Vagina (tissue), 2 donors: ENCODE measurements at places on chromosomes 4 and X. TPM values are rescaled to one million over a fixed set of nuclear protein-coding genes. Genes with fewer than 3 reads are reported as not detected.

Gene DRD5
- not detected for total RNA-seq

Gene FAM114A1
- 105 TPM for total RNA-seq

Gene TRMT2B
- total RNA-seq, result 10.3 TPM

Gene TRIM60
- not detected for total RNA-seq

Gene ACOX3
- total RNA-seq, result 46.9 TPM

Gene ADGRG2
- total RNA-seq, result 2.0 TPM

Gene UGT2B15
- total RNA-seq, result not detected

GRCh38 chrX:44903830-44904530, 31.0 kb downstream of the KDM6A start:
- no peak for DNase-seq

DNA sequence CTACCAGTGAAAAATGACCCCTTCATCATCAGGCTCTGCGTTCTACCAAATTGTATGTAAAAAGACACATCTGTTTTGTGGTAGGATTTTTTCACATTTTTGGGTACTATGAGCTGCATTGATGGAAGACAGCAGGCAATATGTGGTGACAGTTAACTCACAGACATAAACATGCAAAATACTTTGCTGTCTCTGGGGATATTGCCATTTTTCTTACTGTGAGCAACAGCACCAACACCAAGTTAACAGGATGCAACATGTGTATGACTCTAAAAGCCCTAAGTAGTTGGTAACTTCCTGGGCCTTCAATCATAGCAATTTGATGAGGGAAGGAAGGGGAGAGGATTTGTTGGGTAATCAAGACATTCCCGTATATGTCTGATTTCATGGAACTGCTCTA, 56.4 kb upstream of the DRP2 start:
- DNase-seq, result no peak

- no peak for DNase-seq
Measured at GRCh38 chrX:126393284-126393683, 159.3 kb downstream of the DCAF12L1 start.

DNA sequence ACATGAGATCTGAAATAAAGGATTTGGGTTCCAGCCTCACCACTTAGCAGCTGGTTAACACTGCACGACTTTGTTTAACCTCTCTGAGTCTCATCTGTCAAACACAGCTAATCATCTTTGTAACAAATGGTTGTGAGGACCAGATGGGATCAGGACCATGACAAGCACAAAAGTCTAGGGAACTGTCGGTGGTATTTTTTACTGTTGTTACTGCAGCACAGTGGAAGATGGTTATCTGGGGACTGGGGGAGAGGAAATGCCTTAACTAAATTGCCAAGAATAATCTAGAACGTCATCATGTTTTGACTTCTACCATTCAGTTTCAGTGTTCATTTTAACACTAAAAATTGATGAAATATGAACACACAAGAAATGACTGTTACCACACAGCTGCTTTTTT, 99.5 kb downstream of the ADGRA3 start:
- DNase-seq, result no peak

GRCh38 chrX:42443267-42443666, 334.7 kb downstream of the PPP1R2C start:
- no peak for DNase-seq

DNA sequence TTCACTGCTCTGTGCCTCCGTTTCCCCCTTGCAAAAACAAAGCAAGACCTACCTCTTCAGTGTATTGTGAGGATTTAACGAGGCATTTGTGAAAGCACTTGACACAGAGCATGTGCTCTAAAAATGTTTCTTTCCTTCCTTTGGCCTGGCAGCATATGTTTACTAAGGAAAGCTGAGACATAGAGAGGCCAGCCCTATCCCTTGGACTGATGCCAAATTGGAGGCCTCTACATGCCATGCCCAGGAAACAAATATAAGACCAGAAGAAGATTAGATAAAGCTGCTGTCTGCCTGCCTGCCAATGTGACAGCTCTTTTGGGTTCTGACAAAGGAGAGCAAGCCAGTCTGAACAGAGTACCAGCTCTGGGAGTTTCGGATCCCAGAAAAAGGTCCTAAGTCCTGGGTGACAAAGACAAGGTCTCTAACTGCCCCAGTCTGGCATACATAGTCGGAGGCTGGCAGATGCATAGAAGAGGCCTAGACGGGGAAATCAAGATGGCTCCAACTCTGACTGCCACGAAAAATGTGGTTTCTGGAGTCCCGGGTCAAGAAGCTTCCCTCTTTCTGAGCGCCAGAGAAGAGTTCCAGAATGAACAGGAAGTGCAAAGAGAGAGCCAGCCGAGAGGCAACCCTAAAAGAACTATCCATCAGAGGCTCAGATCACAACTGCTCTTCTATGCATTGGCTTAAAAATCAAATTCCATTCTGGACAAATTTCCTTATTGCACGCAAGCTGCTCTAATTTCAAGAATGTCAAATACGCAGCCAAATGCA, 25.8 kb downstream of the OTUD6A start:
- no peak for DNase-seq

- no peak for DNase-seq
Measured at GRCh38 chr4:73005514-73005913, 64.0 kb downstream of the COX18 start.

GRCh38 chr4:147828331-147828905, 96.5 kb downstream of the ARHGAP10 start:
- DNase-seq, result no peak

DNA sequence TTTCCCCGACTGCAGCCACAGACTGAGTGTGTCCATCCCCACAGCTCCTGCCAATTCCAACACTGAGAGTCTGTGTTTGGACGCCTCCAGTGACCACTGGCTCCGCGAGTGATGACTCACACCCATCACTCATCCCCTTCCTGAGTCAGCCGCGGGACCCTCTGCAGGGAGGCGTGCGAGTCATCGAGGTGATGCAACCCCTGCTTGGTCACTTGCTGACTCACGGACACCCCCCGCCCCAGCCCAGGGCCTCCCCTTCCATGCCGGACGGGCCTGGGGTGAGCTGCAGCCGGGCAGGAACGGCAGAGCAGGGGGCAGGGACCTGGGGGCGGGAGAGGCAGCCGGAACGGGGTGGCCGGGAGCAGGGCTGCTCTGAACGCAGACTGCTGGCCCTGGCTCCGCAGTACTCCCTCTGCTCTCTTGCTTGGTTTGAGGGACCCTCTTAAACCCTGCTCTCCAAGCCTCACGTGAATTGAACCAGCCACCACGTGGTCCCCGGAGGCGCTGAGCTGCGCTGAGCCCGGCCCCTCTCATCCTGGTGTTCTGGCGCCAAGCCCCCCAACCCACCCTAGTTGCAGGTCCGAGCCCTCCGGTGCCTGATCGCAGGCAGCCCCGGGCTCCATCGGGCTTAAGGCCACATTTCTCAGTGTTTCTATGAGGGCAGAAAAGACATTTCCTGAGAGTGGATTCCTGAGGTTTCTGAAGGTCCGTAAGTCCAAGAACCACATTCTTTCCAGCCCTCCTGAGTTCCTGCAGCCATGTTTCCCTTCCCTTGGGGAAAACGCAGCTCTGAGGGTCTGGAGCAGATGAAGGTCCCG, 32.4 kb downstream of the FGFRL1 start:
- peak; percentile 98 for DNase-seq

DNA sequence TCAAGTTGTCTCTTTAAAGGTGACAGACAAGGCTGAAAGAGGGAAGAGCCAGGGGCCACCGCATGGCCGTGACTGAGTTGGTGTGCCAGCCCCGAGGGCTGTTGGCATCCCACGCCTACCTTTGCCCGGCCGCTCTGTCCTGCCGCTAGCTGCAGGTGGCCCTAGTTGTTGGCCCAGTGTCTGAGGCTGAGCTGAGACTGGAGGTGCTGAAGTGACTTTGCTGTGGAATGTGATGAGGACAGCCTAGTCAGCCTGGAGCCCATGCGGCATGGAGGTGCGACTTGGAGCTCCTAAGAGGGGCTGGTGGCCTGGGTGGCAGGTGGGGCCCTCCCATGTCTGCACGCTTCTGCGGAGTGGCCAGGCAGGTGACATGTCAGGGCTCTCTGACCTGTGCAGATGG, 6.6 kb downstream of the TADA2B start:
- no peak for DNase-seq

- DNase-seq, result no peak
Measured at GRCh38 chr4:48175806-48176205, 41.8 kb upstream of the TXK start.

DNA sequence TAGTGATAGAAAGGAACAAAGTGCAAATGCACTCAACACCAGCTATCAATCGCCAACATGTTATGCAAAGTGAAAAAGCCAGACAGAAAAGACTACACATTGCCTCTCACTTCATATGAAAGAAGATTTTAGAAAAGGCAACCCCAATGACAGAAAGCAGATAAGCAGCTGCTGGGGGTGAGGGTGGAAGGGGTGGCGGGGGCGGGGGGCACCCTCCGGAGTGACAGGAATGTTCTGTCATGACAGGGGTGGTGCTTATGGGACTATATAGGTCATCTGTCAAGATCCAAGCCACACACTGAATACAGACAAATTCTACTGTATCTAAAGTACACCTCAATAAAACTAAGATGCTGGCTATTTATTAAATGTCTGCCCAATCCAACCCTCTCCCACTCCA, 10.7 kb downstream of the WDR1 start:
- no peak for DNase-seq

- no peak for DNase-seq
Measured at GRCh38 chr4:66091786-66092185, 421.5 kb upstream of the EPHA5 start.

DNA sequence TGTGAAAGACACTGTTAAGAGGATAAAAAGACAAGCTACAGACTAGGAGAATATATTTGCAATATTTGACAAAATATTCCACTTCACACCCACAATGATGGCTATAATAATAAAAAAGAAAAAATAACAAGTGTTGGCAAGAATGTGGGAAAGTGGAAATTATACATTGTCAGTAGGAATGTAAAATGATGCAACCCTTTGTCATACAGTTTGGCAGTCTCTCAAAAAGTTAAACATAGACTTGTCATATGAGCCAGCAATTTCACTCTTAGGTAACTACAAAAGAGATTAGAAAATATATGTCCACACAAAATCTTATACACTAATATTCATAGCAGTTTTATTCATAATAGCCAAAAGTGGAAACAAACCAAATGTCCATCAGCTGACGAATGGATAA, 5.2 kb upstream of the RADX start:
- DNase-seq, result no peak

DNA sequence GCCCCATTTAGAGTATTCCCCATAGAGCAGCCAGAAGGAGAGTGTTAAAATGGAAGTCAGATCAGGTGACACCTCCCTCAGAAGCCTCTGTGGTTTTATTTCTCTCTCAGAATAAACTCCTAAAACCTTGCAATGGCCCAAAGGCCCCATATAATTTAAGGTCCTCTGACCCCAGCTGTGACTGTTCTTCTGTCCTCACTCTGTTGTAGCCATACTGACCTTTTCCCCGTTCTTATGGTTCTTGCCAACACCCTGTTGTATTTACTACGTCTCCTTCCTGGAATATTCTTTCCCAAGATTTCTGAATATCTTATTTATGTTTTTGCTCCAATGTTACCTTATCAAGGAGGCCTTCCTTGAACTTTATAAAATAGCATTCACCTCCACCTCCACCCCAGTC, 18.0 kb downstream of the ADH7 start:
- no peak for DNase-seq
